Right renal pelvis (tissue), 4 donors: ENCODE measurements at places on chromosomes 12 and 14. TPM values are rescaled to one million over a fixed set of nuclear protein-coding genes. Genes with fewer than 3 reads are reported as not detected.

The RNASE7 gene
- 0.71 TPM for polyA plus RNA-seq

The LRP1 gene
- polyA plus RNA-seq, result 75.2 TPM

- DNase-seq, result no peak
These were observed 463.9 kb downstream of the NPAS3 start for GRCh38 chr14:33402604-33403003.

DNA sequence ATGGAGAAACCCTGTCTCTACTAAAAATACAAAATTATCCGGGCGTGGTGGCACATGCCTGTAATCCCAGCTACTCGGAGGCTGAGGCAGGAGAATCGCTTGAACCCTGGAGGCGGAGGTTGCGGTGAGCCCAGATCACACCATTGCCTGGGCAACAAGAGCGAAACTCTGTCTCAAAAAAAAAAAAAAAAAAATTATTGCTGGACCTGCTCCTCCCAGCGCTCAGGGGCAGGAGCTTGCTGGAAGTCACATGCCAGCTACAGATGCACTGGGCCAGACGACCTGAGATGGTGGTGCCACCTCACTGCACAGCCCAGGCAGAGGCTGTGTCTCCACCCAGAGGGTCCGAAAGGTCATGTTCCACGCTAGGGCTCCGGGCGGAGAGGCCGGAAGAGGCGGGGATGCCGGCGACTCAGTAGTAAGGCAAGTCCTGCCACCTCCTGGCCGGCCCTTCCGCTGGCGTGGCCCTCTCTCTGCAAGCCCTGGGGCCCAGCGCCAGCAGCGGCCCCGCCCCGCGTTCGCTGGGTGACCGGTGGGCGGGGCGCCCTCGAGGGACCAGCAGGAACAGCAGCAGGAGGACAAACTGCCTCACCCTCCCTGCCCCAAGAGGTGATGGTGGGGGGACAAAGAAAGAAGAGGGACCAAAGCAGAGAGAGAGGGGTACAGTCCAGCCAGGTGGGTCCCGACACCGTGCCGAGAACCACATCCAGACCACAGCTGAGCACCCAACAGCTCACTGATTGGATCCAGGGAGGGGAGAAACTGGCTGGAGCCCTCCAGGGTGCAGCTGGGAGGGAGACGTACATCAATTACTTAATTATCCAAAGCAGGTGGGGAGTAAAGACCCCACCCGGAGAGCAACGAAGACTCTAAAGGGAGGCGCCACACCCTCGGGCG, 3.6 kb upstream of the RHOF start:
- no peak for DNase-seq

The GNB3 gene
- polyA plus RNA-seq, result 5.1 TPM

- no peak for DNase-seq
These were observed 1.9 kb downstream of the GPHN start for GRCh38 chr14:66509874-66510273.

DNA sequence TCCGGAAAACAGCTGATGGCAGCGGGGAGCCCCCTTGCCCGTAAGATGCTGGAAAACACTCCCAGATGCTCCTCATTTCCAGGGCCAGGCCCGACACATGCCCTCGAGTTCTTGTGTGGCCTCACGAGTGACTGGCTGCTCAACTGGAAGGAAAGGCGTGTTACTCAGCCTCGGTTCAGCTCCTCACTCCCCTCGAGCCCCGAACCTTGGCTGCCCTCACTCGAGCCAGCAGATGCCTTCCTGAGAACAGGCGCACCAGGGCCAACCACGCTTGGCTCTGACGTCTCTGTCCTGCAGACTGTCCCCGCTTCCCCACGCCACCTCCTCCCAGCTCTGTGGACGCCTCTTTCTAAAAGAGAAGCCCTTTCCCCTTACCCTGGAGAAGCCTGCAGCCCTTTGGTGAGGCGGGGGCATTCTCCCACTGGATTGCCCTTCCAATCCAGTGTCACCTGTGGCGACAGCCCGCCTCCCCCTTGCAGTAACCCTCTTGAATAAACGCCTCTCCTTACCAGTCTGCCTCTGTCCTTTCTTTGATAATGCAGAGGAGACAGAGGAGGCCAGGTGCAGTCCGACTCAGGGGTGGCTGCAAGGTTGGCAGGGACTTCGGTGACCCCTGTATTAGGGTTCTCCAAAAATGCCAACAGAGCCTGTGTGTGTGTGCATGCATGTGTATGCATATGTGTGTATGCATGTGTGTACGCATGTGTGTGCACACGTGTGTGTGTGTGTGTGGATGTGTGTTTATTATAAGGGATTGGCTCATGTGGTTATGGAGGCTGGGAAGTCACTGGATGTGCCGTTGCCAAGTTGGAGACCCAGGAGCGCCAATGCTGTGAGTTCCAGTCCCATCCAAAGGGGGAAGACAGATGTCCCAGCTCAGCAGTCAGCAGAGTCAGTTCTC, 166.3 kb downstream of the KIF26A start:
- DNase-seq, result no peak

DNA sequence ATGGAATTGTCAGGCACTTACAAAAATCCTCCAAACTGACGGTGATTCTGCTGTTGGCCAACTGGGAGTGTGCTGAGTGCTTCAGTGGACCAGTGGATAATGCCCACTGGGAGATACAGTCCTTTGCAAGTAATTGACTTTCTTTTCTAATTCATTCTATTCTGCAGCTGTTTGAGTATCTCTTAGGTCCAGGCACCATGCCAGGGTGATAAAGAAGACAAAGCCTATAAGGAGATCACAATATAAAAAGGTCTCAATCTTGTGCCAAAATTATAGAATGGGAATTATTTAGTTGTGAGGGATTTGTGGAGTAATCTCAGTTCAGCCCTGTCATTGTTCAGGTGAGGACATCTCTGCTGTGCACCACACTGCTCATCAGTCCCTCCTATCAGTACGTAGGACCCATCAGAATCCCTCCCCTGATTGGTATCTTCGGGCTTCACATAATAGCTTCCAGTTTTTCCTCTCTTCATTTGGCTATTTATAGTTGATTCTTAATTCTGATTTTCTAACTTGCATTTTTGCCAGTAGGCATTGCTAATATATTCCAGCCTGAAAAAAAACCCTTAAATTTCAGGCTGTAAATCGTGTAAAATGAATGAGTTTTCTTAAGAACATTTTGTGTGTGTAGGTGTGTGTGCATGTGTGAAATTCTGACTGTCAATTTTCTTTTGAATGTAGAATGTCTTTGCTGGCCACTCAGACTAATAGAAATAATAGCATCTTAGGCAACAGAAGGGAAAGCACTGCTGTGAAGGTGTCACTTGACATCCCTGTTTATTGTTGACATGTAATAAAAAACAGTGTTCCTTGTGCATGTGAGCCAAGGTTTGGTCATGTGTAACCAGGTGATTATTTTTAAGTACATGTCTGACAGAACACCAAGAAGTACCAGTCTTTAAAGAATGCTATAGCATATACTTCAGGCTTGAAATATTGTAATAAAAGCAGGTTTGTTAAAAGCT, 457.6 kb upstream of the RGS6 start:
- no peak for DNase-seq
